ENCODE measurements at places on chromosomes 3 and 15.
A peak's percentile ranks its signal among the peaks of the same experiment; 100 is the strongest.

DNA sequence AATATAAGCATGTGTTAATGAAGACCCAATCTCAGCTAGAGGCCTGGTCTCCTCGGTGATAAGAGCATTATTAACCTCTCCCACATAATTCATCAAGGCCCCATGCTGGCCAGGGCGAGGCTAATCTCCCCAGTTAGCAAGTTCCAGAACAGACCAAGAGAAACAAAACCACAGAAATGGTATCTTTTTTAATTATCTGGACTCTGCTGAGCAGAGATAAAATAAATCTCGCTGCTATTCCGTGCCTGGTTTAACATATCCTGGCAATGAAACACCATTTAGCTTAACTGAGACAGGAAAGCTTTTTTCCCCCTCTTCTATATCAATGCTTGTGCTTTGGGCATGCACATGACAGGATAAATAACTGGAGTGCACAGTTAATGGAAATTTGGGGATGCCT is 72.5 kb upstream of the ARHGEF3 start:
- DNase-seq = no peak

DNA sequence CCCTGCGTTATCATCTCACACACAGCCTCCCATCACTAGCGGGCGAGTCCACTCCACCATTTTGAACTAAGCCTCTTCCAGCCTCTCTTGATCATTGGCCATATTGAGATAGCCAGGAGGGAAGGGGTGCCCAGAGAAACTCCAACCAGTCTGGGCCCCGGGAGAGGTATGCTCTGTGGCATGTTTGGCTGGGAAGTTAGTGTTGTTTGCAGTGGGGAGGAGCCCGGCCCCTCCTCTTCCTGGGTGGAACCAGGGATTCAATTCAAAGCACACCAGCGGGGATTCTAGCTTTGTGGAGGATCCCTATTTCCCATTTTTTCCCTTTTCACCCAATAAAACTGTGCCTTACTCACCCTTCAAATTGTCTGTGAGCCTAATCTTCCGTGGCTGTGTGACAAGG is 71.8 kb downstream of the GBE1 start:
- DNase-seq = no peak

DNA sequence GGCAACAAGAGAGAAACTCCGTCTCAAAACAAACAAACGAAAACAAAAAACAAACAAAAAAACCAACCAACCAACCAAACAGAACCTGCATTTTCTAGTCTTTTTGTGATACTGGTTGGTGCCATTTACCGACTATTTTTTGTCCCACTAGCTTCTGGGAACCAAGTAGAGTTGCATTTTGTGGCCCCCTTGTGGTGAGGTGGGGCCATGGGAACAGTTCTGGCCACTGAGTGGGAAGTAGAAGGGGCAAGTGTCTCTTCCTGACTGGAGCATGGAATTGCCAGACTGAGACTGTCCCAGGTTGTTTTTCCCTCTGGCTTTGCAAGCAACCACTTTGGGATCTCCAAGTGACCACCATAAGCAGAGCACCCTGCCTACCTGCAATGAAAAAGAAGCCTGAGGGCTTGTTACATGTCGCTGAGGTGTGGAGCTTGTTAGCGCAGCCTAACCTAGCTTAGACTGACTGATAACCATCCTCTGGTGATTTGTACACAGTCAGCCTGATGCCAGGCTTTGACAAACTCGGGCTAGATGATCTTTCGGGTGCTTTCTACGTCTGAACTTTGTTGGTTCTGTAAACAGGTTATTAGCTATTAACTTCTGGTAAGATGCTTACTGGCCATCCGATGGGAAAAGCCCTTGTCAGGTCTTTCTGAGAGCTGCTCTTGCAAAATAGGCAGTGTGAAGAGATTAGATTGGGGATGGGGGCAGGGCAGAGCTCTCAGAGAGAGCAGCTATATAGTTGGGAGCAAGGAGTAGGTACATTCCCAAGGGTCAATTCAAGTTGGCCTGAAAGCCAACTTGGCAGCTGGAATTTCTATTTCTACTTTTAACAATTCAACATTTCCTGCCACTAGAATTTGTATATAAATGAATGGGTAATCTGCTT is 172.2 kb downstream of the SSR3 start:
- DNase-seq = no peak

GRCh38 chr3:155673421-155673820 is 71.5 kb downstream of the PLCH1 start:
- DNase-seq = no peak

GRCh38 chr3:99776516-99777209 is 41.0 kb upstream of the CMSS1 start:
- DNase-seq = no peak

GRCh38 chr3:24510030-24510648 is 15.5 kb upstream of the THRB start:
- DNase-seq = no peak

GRCh38 chr3:23810343-23811184 is 4.8 kb downstream of the UBE2E1 start:
- peak; percentile 63 for DNase-seq

DNA sequence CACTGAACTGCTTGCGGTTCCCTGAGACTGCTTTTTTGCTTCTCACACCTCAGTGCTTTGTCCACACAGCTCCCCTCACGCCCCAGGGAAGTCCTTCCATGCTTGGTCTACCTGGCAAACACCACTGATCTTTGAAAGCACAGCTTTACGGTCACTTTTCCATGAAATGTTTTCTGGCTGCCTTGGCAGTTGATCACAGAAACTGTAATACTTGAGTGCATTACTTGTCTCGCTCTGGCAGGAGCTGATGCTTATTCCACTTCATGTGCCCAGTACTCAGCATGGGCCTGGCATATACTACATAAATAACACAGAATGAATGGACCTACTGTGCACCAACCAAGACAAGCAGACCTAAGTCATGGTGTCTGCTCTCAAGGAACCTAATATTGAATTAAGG is 121.1 kb downstream of the MEX3B start:
- no peak for DNase-seq

GRCh38 chr3:55172913-55173312 is 245.1 kb upstream of the LRTM1 start:
- no peak for DNase-seq

All from activated B cell treated with CpG ODN at 0.5 μM for 24 hours (primary cell).